ENCODE measurements at places on chromosomes 5 and 9.

- DNase-seq, result no peak
These were observed 7.4 kb upstream of the PPP3R2 start for GRCh38 chr9:101601904-101602765.

- DNase-seq, result no peak
These were observed 149.9 kb upstream of the ANKH start for GRCh38 chr5:15021266-15022046.

DNA sequence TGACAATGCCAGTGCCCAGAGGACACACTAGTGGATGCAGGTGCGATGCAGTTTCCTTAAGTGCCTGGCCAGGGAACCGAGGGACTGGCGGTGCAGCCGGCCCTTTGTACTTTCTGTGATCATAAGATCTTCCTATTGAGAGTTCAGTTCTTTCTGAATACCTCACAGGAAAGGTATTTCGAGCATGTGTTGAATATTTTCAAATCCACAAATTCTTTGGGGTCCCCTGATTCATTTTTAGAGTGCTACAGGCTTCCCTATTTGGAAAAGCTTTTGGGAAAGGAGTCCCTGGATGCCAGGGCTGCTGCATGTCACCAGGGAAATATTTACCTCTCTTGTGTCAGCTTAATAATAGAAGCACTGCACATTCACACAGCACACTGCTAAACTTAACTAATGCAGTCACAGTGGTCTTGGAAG, 281.5 kb downstream of the GADD45G start:
- no peak for DNase-seq

GRCh38 chr5:87399720-87400119, 13.0 kb downstream of the CCNH start:
- no peak for DNase-seq

DNA sequence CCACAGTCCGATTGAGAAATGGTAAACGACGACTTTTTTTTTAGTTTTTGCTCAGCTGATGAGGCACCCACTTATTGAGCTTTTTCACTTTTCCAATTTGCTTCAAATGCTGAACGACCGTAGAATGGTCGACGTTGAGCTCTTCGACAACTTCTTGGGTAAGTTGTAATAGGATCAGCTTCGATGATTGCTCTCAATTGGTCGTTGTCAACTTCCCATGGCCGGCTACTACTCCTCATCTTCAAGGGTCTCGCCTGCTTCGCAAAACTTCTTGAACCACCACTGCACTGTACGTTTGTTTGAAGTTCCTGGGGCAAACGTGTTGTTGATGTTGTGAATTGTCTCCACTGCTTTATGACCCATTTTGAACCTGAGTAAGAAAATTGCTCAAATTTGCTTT, 35.7 kb downstream of the NSD1 start:
- DNase-seq, result no peak

GRCh38 chr9:116189683-116190082, 36.1 kb downstream of the PAPPA start:
- DNase-seq, result no peak

DNA sequence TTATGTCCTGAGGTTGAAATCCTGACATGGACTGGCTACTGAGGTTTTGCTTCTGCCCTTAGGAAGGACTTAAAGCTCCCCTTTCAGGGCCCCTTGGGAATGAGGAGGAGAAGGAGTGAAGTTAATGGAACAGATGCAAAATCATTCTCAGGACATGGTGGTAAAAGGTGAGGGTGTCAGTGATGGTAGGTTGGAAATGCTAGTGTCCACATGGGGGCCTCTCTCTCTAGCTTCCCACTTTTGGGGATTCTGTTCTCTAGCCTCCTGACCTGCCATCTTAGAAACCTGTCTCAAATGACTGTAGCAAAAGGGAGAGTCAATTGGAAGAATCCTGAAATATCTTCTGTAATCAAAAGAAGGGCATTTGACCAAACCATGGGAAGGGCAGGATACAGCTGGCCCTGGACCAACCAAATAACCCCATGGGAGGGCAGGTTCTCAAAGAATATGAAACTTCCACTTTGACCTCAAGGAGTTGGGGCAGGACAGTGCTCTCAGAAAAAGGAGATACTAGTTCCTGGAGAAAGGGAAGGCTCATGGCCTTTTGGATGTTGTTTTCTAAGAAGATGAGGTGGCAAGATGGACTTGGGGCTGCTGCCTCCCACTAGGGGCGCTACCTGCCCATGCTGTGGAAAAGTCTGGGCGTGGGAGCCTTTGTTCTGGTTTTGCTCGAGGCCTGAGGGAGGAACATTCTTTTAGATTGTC, 21.2 kb upstream of the MLANA start:
- no peak for DNase-seq

DNA sequence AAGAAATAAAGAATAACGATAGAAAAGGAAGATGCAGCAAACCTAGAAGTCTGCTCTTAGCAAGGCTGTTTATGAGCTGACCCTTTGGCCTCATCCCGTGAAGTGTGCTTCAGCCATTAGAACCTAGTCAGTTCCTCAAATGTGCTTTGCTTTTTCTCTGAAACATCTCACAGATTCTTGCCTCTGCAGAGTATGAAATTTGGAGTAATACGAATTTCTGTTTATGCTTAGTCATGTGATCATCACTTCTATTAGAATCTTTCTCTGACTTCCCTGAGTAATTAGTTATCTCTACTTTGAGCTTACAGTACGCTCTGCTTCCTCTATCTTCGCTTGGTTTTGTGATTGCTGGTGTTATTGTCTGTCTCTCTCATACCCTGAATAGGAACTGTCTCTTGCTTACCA, 11.3 kb downstream of the CYSTM1 start:
- no peak for DNase-seq

GRCh38 chr5:1748271-1748670, 51.4 kb downstream of the MRPL36 start:
- DNase-seq, result no peak

DNA sequence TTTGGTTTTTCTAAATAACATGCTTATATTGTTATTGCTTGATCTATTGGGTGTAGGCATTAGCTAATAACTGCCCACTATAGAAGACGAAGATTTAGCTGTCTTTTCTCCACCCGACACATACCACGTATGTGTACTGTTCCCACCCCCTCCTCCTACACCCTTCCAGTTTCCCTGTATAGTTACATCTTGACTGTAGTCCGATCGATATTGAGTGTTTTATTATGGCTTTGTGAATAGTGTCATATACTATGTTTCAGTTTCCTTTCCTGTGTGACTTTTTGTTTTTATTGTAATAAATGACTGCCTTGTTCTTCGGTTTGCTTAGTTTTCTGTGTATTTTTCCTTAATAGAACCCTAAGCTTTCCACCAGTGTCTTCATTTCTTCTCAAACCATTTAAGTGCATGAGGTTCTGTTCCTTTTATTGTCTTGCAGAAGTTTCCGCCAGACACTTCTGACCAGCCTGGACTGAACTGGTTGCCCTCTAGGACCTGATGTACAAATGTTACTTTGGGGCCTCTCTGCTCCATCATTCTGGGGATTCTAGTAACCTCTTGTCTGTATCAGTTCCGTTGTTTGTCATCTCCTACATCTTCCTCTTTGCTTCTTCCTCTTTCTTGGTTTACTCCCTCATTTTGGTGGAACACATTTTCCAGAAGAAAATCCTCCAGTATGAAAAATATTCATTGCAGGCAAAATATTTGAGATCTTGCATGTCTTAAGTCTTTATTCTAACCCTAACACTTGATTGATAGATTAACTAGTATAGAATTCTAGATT, 61.8 kb downstream of the PRKACG start:
- no peak for DNase-seq

DNA sequence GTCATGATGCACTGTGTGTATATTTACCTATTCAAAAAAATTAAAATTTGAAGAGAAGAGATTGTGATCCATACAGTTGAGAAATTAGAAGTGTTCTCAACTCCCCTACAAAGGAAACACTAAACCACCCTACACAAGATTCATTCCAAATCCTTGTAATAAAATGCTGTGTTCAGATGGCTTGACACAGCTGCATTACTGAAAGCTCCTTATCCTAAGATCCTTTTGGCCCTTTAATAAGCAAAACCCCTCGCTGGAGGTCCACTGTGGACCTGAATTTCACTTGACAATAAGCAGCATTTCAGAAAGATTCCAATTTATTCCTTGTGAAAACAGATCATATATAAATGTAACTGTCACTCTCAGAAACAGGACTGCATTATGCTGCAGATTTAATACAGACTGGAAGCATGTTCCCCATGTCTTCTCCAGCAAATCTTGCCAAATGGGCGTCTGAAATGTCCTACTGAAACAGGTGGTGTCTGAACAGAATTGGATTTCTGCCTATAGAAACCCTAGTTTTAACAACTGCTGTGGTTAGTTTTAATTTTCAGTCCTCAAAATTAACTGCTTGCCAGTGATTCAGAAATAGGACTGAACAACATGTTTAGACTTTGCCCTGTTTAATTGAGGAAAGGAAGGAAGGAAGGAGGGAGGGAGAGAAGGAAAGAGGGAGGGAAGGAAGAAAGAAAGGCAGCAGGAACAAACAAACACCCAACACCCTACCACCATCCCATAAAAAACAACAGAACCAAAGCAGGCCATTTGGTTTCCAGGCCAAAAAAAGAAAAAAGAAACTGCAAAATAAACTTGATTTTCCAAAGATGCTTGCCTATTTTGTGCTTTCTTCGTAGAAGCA, 179.6 kb downstream of the MLLT3 start:
- no peak for DNase-seq

DNA sequence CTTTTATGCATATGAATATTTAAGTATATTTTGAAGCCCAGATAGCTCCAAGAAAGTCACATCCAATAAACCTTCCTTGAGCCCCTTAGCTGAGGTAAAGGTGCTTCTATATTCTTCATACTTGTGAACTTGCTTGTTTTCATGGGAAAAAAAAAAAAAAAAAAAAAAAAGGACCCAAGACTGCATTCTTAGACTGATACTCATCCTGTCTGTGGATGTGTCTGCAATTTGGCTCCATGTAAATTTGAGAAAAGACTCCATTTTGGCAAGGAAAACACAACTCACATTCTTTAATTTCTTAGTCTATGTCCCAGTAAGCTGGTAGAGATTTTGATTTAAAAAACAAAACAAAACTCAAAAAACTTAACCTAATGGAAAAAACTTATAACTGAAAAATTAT, 238.3 kb downstream of the FBXL17 start:
- DNase-seq, result no peak

DNA sequence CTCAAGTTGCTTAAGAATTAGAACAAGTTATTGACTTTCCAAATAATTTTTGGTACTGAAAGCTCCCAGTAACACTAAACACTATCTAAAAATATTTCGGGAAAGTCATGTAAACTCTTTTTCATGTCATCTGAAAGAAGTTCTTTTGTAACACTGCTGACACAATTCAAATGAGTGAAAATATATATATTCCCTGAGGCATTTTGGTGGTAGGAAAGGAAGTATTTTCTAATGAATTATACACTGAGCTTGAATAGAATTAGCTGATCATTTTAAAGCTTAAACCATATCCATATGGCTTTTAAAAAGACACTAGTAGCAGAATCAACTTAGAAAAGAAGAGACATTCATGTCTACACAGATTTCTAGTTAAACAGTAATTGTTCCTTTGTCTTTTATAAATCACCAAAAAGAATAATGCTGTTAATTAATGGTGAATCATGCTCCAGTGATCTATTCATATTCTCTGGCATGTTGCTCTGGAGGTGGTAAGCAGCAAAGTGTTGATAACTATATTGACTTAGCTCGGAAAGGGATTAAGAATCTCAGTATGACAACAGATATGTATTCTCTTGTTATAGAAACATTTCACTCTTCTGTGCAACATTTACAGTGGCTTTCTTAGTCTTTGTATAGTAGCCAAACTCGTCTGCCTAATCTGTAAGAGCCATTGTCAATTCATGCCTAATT, 27.4 kb upstream of the RFX3 start:
- no peak for DNase-seq

DNA sequence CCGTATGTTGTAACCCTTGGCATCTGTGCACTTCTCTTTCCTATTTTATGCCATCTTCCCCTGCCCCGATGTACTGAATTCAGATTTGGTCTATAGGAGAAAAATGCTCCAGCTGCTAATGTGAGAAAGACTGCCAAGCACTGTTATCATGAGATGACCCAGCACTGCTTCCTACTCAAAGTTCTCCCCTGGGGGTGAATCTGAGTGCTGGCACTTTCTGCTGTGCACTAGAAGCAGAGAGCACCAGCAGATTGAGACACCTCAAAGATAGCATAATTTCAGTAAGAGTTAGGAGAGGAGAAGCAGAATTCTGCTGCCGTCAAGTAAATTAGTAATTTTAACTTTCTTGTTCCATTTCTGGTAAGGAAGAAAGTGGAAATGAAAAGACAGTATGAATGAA, 92.8 kb upstream of the ACOT12 start:
- no peak for DNase-seq

GRCh38 chr5:66959653-66960052, 236.9 kb downstream of the CD180 start:
- no peak for DNase-seq

DNA sequence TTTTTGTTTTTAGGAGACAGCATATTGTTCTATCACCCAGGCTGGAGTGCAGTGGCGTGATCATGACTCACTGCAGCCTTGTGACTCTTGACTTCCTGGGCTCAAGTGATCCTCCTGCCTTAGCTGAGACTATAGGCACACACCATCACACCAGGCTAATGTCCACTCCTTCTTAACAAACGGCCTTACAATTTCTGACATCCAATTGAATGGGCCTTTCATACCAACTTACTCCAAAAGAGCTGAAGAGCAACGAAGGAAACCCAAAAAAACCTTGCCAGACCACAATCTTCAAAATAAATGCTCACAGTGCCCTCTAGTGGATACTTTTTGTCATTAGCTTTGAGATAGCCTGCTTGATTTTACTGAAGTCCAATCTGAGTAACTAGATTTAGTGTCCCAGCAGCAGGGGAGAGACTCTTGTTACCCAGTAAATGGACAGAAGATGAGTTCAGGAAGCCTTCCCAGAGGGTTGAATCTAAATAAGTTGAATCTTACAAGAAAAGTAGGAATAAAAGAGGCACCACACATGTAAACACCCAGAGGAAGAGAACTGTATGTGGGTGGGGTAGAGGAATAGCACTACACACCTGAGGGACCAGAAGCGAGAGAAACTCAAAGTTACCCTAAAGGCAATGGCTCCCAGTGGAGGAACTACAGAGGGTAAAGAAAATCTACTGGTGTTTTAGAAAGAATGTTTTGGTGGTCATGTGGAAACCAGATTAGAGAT, 9.3 kb downstream of the ZNF622 start:
- DNase-seq, result no peak

GRCh38 chr9:128903079-128903461, 17.7 kb upstream of the PHYHD1 start:
- DNase-seq, result no peak

- no peak for DNase-seq
These were observed 63.2 kb downstream of the MEGF10 start for GRCh38 chr5:127353796-127354195.

Data from effector CD8-positive, alpha-beta T cell (primary cell).